CD8-positive, alpha-beta T cell (primary cell): ENCODE measurements at places on chromosomes 2 and 18.

DNA sequence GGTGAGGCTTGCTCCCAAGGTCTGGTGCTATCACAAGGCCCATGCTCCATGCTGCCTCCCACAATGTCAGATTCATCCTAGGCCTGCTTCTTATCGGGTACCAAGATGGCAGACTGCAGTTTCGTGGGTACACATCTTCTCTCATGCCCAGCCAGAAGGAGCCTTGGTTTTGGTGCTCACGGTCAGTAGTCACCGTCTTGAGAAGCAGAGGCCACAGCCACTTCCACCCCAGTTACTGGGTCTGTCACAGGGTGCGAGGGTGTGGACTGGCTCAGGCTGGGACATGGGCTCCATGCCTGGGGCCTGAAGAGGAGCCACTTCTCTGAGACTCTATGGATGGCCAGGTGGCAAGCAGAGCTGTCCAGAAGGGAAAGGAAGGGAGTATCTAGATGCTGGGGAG, 178.8 kb upstream of the HS6ST1 start:
- DNase-seq = no peak

DNA sequence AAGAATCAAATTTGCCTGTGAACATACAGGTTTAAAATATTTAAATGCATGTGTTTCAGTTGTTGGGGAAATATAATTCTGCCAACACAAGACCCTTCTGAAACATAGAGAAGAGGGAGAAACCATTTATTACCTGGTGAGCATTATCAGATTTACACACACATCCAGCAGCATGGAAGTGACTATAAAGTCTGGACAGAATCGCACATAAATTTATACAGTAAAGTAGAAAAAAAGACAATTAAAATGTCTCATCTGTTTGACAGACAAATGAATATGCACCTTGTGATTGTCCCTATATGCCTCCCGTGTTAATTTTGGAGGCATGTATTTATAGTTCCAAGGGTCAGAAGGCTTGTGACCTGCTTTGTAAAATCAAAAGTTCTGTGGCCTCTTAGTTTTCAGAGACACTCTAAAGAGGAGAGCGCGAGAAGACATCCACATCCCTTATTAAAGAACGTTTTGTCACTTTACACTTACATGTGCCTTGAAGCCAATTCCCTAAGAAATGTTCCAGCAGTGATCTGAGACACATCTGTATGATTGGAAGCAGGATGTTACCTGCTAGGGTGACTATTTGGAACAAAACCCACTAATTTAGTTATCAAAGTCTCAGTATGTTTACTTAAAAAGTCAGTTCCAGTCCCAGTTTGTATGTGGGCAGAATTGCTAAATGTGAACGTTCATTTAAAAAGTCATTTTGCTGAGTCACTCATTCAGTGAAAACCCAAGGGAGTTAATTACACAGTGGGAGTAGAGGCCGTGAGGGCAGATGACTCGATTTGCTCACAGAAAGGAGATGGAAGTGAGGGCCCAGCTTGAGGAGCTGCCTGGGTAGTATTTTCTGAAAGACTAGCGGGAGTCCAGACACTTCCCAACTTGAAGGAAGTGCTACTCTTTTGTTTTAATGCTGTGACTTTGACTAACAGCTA, 527.6 kb upstream of the MEX3C start:
- DNase-seq = no peak

DNA sequence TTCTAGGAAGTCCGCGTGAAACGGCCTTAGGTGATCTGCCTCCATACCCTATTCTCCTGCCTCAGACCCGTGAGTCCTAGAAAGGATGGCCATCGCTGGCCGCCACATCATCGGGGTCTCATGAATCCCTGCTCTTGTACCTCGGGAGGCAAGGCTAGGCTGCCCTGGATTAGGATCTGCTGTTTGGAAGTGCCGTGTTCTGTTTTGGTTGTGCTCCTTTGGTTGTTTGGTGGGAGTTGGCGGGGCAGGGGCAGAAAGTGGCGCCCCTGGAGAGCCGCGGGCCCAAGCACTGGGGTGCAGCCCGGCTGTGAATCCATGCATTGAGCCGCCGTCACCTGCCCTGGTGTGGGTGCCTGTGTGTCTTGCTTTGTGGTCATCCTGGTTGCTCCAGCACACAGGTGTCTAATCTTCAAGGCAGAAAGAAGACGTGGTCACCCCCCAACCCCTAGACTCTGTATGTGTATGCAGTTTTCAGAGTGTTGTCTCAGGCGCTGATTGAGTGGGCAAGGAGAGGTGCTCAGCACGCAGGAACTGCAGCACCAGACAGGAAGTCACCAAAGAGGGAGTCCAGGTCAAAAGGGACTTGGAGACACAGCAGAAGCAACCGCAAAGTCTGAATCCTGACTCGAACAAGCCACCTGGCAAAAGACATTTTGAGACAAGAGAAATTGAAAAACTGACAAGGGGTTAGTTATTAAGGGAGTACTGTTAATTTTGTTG, 80.0 kb upstream of the LDLRAD4 start:
- no peak for DNase-seq

DNA sequence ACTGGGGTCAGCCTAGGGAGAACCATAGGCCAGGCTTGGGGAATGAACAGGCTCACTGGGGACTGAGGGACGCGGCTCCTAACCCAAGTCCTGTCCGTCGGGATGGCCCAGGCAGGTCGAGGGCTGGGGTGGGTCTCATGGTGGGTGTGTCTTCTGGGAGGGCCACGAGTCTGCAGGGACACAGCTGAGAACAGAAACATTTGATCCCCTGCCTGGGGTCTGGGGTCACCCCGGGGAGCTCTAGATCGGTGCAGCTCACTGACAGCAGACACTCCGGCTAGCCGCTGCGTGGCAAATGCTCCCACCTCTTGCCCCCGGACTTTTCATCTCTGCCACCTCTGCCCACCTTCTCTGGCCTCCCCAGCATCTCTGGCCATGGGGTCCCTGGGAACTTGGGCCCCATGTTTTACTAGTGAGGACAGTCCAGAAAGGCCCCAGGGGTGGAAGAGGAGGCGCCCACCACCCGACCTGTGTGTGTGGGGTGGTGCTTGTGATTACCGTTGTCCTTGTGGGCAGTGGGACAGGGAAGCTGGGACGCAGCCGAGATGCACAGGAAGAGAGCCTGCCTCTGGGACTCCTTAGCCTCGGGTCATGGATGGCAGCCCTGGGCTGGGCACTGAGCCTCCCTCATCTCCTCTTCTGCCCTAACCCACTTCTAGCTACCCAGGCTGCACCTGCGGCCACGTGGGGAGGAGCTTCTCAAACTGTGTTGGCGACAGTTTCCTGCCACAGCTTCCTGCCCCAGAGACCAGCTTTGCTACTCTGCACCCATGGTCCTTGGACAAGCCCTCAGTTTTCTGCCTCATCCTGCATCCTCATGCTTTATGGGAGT, 4.9 kb downstream of the ZAP70 start:
- DNase-seq = peak; percentile 85

DNA sequence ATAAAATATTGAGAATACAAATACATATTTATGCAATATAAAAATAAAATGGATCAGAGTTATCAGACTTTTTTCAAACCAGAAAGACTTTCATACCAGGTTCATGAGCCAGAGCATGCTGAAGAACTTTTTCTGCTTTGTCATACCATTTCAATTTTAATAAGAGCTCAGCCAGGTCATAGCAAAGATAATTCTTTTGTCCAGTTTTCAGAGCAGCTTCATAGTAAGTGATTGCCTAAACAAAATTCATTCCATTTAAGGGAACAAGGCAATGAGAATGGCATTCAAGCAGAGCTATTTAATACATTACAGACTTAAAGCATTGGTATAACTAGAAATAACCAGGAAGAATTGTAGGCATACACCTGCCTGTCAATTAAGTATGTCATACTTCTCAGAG, 42.3 kb downstream of the TTC21B start:
- DNase-seq = no peak
